ENCODE measurements at places on chromosomes 7 and 10.

GRCh38 chr10:61764486-61764885, 101.8 kb downstream of the CABCOCO1 start:
- no peak for DNase-seq

DNA sequence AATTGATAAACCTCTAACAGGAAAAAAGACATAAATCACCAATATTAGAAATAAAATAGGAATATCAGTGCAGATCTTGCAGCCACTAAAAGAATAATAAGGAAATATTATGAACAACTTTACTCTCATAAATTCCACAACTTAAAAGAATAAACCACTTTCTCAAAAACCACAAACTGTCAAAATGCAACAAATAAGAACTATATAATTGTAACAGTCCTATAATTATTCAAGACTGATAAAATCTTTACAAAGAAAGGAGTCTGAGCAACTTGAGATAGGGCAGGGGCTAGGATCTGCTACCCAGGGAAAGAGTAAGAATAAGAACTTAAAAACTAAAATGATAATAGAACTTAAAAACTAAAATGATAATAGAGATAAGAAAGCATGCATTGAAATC, 169.5 kb upstream of the GDF10 start:
- DNase-seq, result no peak

DNA sequence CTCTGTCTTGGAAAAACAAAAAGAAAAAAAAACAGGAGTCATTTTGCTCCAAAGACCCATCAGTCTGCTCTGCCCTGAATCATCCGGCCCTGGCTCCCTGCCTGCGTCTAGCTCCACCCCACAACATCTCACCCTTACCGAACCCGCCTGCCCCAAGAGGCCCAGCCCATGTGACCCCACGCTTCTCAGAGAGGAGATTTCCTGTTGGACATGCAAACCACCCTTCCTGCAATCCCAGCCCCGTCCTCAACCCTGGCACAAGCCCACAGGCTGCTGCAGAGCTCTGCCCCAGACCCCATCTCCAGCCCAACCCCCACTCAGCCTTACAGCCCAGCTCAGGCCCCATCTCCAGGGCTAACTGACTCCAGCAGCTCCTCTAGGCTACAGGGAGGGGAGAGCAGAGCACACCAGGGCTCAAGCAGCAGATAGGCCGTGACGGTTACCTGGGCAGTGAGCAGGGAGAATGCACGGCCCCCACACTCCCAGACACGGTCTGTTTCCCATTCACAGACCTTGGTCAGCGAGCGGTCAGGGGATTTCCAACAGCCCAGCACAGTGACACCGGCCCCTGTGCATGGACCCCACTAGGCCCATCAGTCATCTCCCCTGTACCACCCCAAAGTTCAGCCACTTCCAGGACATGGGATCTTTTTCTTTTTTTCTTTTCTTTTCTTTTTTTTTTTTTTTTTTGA, 69.9 kb upstream of the GTF2I start:
- no peak for DNase-seq

DNA sequence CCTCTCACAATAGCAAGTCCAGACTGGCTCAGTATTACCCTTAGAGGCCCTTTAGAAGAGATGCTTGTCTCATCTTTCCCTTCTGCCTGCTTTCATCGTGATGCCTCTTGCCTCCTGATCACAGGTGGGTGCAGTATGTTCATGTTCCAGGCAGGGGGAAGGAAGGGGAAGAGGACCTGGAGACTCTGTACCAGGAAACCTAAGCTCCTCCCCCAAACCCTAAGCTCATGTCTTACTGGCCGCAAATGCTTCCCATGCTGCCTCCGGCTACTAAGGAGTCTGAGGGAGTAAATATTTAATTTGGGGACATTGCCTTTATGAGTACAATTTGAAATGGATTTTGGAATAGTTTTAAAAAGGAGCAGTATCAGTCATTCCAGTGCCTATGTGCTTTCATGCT, 192.6 kb downstream of the CDCA7L start:
- DNase-seq, result no peak

GRCh38 chr7:104206841-104207240, 972 bp downstream of the ORC5 start:
- DNase-seq, result no peak

GRCh38 chr7:323410-323809, 33.4 kb downstream of the FOXL3 start:
- no peak for DNase-seq

GRCh38 chr7:80150611-80151273, 16.1 kb downstream of the GNAI1 start:
- no peak for DNase-seq

GRCh38 chr10:95035332-95036295, 33.7 kb downstream of the CYP2C8 start:
- DNase-seq, result no peak

DNA sequence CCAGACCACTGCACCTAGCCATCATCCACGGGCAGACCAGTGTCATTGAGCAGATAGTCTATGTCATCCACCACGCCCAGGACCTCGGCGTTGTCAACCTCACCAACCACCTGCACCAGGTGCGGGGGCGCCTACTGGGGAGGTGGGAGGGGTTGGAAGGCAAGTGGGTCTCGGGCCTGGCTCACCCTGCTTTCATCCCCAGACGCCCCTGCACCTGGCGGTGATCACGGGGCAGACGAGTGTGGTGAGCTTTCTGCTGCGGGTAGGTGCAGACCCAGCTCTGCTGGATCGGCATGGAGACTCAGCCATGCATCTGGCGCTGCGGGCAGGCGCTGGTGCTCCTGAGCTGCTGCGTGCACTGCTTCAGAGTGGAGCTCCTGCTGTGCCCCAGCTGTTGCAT, 4.6 kb downstream of the NFKB2 start:
- DNase-seq, result no peak

DNA sequence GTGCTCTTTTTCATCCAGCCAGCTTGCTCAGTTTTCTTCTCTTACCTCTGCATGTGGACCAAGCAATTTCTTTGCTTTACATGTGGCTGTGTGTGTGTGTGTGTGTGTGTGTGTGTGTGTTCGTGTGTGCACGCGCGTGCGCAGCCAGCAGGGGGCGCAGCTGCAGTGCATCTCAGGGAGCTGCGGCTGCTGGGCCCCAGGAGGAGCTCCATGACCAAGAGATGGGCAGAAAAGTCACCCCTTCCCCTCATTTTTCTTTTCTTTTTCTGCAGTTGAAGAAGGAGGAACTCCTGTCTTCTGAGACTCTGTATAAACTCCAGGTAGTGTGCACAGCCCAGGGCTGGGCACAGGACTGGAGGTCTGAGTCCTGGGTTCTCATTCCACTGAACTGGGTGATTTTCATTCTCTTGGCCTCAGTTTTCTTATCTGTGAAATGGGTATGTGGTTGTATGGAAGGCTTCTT, 41.8 kb downstream of the BLNK start:
- DNase-seq, result peak; percentile 80

DNA sequence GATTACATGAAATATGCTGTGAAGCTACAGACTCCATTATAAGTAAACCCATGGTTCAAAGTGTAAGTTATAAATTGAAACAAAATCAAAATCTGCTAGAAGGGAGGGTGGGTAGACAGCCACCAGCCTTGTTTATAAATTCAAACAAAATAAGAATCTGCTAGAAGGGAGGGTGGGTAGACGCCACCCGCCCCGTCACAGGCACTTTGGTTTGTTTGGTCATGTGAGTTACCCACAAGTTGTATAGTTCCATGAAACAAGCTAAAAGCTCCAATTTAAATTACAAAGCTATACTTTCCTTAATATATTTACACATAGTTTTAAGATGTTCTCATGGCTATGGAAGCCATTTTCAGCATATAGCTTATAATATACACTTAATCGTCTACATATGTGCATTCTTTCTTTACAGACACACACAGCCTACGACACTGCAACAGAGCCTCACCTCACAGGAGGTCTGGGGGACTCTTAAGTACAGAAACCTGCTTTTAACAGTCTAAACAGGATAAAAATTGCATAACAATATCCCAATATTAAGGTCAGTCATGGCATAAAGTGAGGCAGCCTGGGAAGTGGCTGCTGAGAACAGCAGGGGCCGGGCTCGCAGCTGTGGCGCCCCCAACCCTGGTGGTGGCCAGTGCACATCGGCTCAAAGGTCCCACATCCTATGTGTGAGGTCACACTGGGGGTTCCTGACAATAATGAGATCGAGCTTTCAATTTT, 28.1 kb upstream of the NCAPG2 start:
- DNase-seq, result no peak

- peak; percentile 39 for DNase-seq
These were observed 8.2 kb downstream of the YME1L1 start for GRCh38 chr10:27145937-27146336.

DNA sequence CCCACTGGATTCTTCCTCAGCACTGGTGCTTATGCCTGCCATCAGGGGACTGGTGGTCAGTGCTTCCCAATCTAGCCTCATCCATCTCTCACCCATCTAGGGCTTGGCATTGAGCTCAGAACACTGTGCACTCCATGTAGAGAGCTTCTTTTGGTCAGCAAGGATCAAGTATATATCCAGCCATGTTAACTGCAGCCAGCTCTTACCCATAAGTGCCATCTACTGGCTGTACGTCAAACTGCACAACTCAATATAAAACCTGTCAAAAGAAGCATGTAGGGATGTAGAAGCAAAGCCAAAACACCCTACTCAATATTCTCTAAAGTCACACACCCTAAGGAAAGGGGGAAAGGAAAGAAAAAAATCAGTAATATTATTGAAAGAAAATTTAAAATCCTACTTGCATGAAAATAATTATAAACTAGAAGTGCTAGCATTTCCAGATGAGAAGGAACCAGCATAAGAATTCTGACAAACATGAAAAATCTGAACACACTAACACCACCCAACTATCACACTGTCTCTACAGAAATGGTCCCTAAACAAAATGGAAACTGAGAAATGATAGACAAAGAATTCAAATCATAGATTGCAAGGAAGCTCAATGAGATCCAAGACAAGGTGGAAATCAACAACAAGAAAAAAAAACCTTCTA, 531.1 kb upstream of the STEAP1 start:
- peak; percentile 14 for DNase-seq

Data from neuronal stem cell (in vitro differentiated cells).